Glomerular endothelial cell (primary cell): ENCODE measurements at places on chromosomes 7 and 10. TPM values are rescaled to one million over a fixed set of nuclear protein-coding genes. Genes with fewer than 3 reads are reported as not detected.

Gene NKX1-2
- total RNA-seq = not detected in 2 replicates

Gene LLCFC1
- total RNA-seq = not detected in 2 replicates

Gene MRLN
- total RNA-seq = not detected in 2 replicates

Gene FBXO24
- total RNA-seq = not detected in 2 replicates

Gene HMX2
- total RNA-seq = not detected in 2 replicates

Gene ANKRD61
- total RNA-seq = not detected in 2 replicates

Gene CPA4
- 20.2 and 27.7 TPM in 2 replicates for total RNA-seq

Gene SMIM30
- total RNA-seq = 52.9 and 61.0 TPM in 2 replicates

Gene ZNF853
- 1.7 and 1.9 TPM in 2 replicates for total RNA-seq

Gene VWA2
- 0.05 TPM in 1 of 2 replicates, not detected in the other for total RNA-seq

Gene ADCYAP1R1
- total RNA-seq = not detected in 2 replicates

Gene C10orf143
- 0.10 TPM in 1 of 2 replicates, not detected in the other for total RNA-seq

Gene PURB
- 17.0 and 21.4 TPM in 2 replicates for total RNA-seq

Gene TIMM23B
- total RNA-seq = 7.5 and 22.5 TPM in 2 replicates

Gene CRHR2
- not detected in 2 replicates for total RNA-seq

Gene ACTL6B
- total RNA-seq = not detected in 2 replicates

Gene MKI67
- 8.9 and 25.0 TPM in 2 replicates for total RNA-seq

Gene CALHM1
- total RNA-seq = not detected in 2 replicates

Gene OR2A42
- not detected in 2 replicates for total RNA-seq

Gene CPN1
- not detected in 2 replicates for total RNA-seq

Gene NEUROD6
- total RNA-seq = not detected in 2 replicates
